ENCODE measurements at places on chromosomes 4 and X. TPM values are rescaled to one million over a fixed set of nuclear protein-coding genes. Genes with fewer than 3 reads are reported as not detected.

GRCh38 chrX:132365490-132365889, 123.3 kb downstream of the MBNL3 start:
- H3K27me3 ChIP-seq = no peaks in the 10 kb centered on the region
- H3K4me1 ChIP-seq = no peaks in the 10 kb centered on the region
- DNase-seq = no peak
- no peak overlapping the region for H3K27ac ChIP-seq
- no peaks in the 10 kb centered on the region for H3K36me3 ChIP-seq

DNA sequence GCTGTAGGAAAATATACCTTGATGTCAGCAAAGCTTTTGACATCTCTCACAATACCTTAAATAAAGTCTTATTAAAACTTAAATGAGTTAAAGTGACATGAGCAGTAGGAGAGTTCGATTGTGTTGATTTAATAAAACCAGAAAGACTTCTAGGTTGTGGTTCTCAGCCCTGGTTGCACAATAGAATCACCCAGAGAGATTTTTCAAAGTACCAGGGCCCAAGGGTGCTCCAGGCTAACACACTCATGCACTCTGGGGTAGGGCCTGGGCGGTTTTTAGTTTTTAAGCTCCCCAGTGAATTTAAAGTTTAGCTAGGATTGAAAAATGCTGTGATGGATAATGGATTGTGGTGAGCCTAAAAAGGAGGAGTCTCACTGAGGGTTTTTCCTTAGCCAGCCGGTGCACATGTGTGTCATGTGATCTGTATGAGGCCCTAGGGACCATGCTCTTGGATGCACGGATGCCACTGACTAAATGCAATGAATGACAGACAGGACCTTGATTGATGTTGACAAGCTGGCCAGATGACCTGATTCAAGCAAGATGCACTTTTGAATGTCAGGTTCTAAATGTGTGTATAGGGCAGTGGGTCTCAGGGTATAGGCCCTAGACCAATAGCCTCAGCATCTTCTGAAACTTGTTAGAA, 185.0 kb downstream of the PTTG2 start:
- H3K27ac ChIP-seq = peak overlapping the region; percentile 37
- no peak overlapping the region for H3K4me3 ChIP-seq
- no peaks in the 10 kb centered on the region for H3K36me3 ChIP-seq
- peaks cover 16% of the 10 kb centered on the region for H3K4me1 ChIP-seq

DNA sequence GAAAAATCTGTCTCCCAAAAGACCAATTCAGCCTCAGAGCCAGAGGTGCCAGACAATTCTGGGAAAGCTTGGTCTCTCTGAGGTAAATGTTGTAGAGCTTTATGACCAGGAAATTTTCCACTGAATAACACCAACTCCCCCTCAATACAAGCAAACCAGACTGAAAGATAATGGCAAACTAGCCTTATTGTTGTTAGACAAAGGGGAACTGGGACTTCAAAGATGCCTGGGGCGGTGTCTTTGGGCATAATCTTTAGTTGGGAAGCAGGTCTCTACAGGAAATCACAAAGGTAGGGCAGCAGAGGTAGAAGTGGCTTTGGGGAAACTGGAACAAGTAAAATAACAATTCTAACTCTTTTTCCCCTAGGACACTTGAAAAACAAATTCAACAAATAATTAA, 12.0 kb downstream of the COL4A6 start:
- H3K4me1 ChIP-seq = no peaks in the 10 kb centered on the region
- DNase-seq = no peak
- H3K27me3 ChIP-seq = no peaks in the 10 kb centered on the region
- H3K36me3 ChIP-seq = no peaks in the 10 kb centered on the region
- no peak overlapping the region for H3K27ac ChIP-seq

GRCh38 chrX:10089378-10089795, 67.4 kb upstream of the CLCN4 start:
- no peak overlapping the region for H3K4me3 ChIP-seq
- H3K27ac ChIP-seq = no peak overlapping the region

GRCh38 chr4:54659313-54659712, 1.6 kb downstream of the KIT start:
- H3K27me3 ChIP-seq = peaks cover 15% of the 10 kb centered on the region
- peak; percentile 8 for DNase-seq
- H3K4me1 ChIP-seq = peaks cover 18% of the 10 kb centered on the region
- peak overlapping the region; percentile 67 for H3K4me3 ChIP-seq

The RNF212 gene
- 0.66 TPM for total RNA-seq

GRCh38 chr4:161254375-161254774, 909.4 kb downstream of the FSTL5 start:
- H3K27ac ChIP-seq = no peak overlapping the region
- no peaks in the 10 kb centered on the region for H3K36me3 ChIP-seq
- H3K4me1 ChIP-seq = no peaks in the 10 kb centered on the region
- H3K27me3 ChIP-seq = no peaks in the 10 kb centered on the region

DNA sequence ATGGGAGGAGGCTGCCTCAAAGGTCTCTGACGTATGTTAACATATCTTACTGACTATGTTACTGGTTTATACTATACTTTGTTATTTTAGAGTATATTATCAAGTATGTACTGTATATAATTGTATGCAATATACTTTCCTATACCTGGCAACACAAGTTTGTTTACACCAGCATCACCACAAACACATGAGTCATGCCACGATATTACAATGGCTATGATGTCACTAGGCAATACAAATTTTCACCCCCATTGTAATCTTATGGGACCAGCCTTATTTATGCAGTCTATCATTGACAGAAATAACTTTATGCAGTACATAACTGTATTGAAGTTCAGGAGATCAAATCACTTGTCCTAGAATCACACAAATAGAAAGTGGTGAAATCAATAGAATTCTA, 329.9 kb upstream of the SLC7A11 start:
- H3K27ac ChIP-seq = no peak overlapping the region
- H3K36me3 ChIP-seq = no peaks in the 10 kb centered on the region
- no peaks in the 10 kb centered on the region for H3K27me3 ChIP-seq
- no peak overlapping the region for H3K4me3 ChIP-seq

The CYBB gene
- total RNA-seq = under 0.01 TPM

DNA sequence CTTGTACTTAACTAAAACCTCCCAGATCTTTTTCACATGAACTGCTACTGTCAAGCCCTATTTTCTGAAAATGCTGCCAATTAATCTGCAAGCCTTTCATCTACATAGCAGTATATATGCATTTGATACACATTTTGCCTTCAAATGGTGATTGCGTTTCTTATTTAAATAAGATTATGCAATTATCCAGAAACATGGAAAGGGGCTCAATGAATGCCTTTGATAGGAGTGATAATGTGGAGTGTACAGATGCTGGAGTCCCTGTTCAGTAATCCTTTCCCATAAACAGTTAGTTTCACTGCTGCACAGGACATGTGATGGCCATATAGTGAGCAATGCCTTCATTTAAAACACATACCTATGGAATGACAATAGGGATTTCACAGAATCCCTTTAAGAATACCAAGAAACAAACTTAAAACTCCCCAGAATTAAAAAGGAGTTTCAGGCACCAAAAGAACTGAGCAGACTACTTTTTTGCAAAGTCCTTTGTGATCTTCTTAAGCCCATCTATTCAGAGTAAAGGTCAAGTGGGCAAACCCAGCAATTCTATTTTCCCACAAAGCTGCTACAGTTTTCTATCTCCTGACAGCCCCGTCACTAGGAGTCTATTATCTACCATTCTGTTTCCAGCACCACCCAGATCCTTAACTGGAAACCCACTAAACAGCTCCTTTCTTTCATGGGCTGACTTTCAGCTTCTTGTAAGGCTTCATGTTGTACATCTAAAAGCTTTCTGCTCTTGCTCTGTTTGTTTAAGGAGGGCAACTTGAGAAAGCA, 120.3 kb downstream of the UNC5C start:
- H3K27me3 ChIP-seq = no peaks in the 10 kb centered on the region
- H3K4me3 ChIP-seq = no peak overlapping the region

The FAM133A gene
- total RNA-seq = 0.17 TPM

DNA sequence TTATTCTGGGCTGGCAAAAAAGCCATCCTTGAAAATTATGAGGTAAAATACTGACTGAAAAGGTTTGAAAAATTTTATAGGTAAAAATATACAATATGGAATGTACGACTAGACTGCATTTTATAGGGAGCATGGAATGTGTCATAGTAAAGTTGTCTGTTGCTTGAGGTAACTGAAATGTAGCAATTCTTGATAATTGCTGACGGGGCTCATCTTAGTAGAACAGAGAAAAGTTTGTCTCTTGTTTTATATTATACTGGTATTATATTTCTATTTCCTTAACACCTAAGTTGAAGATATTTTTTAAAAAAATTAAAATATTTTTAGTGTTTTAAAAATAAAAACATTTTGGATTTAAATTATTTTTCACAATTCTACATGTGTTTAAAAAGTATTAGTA, 11.0 kb downstream of the GRIA2 start:
- no peaks in the 10 kb centered on the region for H3K27me3 ChIP-seq
- H3K4me1 ChIP-seq = no peaks in the 10 kb centered on the region
- DNase-seq = no peak
- no peak overlapping the region for H3K4me3 ChIP-seq
- no peak overlapping the region for H3K27ac ChIP-seq

DNA sequence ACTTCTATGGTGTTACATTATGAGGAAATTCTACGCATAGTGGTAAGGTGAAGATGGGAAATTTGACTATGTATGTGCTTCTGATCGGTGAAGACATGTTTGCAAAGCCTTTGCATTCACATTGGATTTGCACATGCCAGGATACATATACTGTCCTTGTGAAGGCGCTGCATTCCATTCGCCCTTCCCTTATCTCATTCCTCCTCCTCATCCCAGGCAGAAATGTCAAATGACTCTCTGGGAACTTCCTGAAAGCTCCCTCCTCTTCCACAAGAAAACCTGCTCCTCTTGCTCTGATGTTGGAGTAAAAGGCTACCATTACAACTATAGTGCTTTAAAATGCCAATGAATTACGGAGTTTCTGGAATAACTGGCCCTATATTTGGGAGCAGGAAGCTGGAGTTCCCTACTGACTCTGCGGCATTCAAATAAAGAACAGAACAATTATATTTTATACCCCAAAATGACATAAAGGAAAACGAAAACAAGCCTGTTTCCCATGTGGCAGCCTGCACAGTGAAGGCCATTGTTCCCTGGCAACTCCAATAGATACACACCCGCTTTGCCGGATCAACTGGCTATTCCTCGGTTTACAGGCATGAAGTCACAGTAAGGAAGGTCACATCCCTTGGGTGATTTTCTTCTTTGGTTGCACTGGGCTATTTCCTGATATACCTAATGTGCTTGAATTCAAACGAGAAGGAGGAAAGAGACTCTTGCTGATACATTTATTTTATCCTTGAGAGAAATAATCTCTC, 84.5 kb downstream of the AREG start:
- no peaks in the 10 kb centered on the region for H3K27me3 ChIP-seq
- DNase-seq = no peak

DNA sequence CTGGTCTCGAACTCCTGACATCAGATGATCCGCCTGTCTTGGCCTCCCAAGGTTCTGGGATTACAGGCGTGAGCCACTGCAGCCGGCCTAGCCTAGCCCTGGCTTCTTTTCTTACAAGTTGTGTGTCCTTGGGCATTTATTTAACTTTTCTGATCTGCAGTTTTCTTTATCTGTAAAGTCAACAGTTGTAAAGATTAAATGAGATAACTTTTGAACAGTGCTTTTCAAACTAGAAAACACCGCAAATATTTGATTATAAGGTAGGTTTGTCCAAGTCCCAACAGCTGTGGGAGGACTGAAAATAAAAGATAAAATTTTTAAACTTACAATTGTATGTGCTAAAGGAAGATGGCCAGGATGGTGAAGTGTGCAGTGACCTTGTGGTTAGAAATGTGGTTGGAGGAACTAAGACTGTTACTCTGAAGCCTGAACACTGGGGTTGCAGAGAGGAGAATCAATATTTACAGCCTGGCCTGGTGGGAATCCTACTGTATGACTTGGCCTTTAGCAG, 44.8 kb downstream of the GSX2 start:
- no peaks in the 10 kb centered on the region for H3K27me3 ChIP-seq
- no peak for DNase-seq
- no peak overlapping the region for H3K27ac ChIP-seq
- H3K36me3 ChIP-seq = no peaks in the 10 kb centered on the region
- no peak overlapping the region for H3K4me3 ChIP-seq

- no peaks in the 10 kb centered on the region for H3K36me3 ChIP-seq
- no peak overlapping the region for H3K27ac ChIP-seq
- no peak overlapping the region for H3K4me3 ChIP-seq
- DNase-seq = peak; percentile 2
Observed at GRCh38 chr4:89572224-89572858, 264.6 kb downstream of the SNCA start.

The PRSS12 gene
- 59.9 TPM for total RNA-seq

DNA sequence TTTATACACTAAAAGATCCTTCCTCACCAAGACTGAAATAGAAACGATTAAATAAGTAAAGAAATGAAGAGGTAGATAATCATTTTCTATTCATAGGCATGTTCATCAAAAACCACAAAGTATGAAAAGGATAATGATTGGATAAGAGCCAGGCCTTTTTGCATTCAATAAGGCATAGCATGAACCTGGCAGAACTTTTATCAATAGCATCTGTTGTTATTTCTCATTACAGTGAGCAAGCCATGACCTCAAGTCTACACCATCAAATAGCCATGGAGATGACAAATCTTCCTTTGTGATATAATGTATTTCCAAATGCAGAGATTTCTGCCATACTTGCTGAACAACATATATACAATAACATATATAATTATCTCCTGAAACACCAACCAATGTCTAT, 206.0 kb upstream of the SLC7A11 start:
- no peaks in the 10 kb centered on the region for H3K27me3 ChIP-seq
- no peaks in the 10 kb centered on the region for H3K4me1 ChIP-seq
- no peak overlapping the region for H3K27ac ChIP-seq
- DNase-seq = peak; percentile 14
- H3K36me3 ChIP-seq = no peaks in the 10 kb centered on the region
- no peak overlapping the region for H3K4me3 ChIP-seq

GRCh38 chr4:102560571-102561341, 59.6 kb downstream of the NFKB1 start:
- peaks cover 3% of the 10 kb centered on the region for H3K4me1 ChIP-seq
- no peaks in the 10 kb centered on the region for H3K27me3 ChIP-seq
- no peak for DNase-seq
- no peak overlapping the region for H3K27ac ChIP-seq
- H3K36me3 ChIP-seq = no peaks in the 10 kb centered on the region

The LSM6 gene
- total RNA-seq = 32.6 TPM

Data from fibroblast of lung (primary cell).